Activated T-helper 1 cell treated with anti-CD3 and anti-CD28 coated beads, Interleukin-2, amount 50 U/mL, for 16 hours (primary cell): ENCODE measurements at places on chromosomes 6 and 20.

GRCh38 chr20:62176866-62177265 is 6.0 kb upstream of the MTG2 start:
- no peak for DNase-seq

- no peak for DNase-seq
Observed at GRCh38 chr6:129112591-129112990, 229.7 kb downstream of the LAMA2 start.

- no peak for DNase-seq
Observed at GRCh38 chr20:2967841-2968240, 75.6 kb upstream of the GNRH2 start.

DNA sequence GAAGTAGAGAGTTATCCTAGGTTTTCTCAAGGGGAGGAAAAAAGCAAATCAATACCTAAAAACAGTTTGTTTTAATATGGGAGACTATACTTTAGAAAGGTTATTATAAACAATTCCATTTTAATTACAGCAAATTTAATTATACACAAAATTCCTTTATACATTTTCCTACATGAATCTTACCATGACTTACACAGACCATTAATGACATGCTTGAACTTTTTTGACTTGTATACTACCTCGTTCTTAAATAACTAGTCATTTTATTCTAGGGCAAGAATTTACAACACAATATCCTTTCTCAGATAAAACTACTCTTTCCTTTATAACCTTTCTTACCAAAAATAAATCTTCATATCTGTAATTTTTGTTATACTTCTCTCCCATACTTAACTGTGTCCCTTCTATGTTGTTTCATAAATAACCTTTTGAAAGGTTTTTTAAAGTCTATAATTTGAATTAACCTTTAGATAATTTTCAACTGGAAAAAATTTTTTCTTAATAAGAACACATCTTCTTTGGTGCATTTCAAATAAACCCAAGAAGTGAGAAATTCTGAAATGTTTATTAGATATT is 729.4 kb downstream of the TENT5A start:
- no peak for DNase-seq

DNA sequence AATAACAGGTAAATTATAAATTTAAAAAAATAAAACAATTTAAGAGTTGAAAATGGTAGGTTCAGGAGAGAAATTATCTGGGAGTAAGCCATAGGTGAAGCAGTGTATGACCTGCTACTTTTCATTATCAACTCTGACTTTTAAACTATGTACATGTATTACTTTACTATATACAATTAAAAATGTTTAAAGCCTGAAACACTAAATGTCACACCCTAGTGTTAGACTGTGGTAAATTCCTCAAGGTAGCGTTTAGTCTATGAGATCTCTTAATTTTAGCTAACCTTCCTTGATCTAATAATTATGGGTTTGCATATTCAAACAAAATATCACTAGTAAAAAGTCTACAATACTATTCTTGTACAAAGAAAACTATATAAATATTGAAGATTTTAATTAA is 22.3 kb upstream of the TBC1D32 start:
- DNase-seq, result no peak

- DNase-seq, result no peak
Observed at GRCh38 chr6:133242637-133243585, 1.8 kb downstream of the EYA4 start.

DNA sequence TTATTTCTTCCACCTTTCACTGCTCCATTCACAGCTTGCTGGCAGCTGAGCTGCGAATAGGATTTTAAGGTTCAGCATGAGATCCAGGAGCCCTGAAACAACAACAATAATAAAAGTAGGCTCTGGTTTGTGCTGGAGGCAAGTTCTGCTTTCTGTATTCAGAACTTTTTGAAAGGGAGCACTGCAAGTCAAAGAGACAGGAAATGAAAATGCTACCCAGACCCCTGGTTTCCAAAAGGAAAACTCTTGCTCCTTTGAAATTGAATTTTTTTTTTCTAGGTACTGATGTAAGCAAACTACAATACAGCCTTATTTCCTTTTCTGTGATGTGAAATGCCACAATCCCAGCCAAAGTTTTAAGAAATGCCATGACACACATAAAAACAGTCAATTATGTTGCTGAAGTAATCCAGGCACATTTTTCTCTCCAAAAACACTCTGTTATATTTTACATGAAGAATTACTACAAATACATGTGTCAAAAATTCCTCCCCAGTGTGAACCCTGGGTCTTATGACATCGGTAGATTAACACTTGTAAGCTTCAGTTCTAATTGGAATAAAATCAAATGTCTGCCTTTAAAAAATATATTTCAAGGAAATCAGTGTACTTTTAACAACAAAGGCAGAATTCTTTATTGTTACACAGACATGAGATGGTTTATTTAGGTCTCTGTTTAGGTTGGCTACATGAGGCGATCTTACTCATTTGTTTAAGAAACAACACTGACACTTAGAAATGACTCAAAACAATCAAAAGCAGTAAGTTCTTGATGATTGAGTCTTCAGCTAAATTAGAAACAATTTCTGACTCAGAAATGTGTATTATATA is 656.7 kb downstream of the EPHA7 start:
- DNase-seq, result no peak

DNA sequence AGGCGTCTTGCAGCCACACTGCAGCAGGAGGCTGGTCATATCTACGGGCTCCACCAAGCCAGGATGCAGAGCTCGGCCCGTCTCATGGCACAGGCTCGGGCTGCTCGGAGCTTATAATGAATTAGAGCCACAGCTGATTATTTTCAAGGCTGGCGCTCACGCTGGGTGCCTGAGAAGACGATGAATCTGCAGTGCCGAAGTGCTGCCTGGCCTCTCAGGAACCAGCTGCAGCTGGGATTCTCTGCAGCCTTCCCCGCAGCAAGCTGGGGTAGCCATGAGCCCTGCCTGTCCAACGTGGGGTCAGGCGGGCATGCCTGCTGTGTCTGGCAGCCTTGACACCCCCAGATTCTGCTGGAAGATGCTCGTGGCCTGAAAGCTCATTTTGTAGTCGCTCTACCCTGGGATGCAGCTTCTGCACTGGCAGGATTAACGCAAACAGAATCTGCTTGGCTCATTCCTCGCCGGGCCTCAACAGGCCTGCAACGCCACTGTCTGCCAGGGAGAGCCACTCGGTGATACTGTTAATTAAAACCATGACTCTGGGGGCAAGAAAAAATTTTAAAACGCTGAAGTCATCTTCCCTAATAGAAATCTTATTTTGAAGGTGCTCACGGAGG is 104.3 kb downstream of the CDH26 start:
- DNase-seq, result no peak

- DNase-seq, result no peak
Observed at GRCh38 chr20:32636283-32636682, 37.5 kb downstream of the C20orf203 start.

DNA sequence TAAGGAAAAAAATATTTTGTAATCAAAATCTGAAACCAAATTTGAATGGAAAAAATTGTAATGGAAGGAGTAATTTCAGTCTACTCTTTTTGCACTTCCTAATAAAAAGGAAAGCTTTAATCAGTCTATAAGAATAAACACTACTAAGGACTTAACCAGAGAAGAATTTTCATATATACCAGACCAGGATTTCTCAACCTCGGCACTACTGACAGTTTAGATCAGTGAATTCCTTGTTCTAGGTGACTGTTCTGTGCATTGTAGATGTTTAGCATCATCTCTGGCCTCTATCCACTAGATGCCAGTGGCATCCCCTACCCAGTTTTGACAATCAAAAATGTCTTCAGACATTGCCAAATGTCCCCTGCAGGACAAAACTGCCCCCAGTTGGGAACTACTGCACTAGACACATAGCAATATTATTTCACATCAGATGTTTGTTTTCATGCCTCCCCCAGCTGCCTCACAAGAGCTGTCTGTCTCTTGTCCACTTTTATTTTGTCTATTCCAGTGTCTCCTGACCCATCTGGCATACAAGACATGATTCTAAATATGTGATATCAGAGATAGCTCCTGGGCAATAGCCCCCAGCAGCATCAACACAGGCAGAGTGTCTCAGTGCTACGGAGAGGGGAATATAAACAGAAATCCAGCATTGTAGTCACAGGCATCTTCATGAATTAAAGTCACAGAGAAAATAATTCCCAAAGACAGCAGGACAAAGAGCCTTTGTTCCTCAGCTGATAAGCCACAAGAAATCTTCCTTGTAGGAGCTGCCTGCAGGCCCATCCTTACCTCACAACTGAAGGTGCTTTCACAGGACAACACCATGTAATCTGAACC is 27.0 kb downstream of the DNAAF9 start:
- DNase-seq, result no peak

GRCh38 chr20:40449974-40450616 is 238.9 kb downstream of the MAFB start:
- DNase-seq, result no peak

DNA sequence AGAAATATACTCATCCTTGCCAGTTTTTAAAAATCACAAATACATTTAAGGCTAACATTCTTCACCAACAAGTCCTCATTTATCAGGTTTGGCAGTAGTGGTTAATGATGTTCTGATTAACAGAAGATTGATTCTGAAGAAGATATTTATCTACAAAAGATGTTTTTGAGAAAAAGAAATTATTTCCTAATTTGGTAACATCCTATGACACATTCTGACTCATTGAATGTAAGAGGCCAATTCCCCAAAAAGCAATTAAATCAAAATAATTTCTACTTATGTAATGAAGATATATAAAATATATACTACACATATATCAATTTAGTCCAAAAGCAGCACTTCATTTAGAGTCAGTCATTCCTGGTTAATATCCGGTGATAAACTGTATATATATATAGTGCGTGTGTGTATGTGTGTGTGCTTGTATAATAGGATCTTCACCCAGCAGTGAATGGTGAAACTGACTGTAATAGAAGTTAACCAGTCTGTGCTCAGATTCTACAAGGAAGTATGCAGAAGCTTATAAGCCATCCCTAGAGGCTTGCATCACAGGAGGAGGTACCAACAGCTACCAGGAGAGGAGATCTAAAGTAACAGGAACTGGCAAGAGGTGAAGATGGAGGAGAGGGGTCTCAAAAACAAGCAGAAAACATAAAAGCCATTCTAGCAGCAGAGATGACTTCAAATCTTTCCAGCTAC is 82.9 kb upstream of the MARCKS start:
- no peak for DNase-seq

DNA sequence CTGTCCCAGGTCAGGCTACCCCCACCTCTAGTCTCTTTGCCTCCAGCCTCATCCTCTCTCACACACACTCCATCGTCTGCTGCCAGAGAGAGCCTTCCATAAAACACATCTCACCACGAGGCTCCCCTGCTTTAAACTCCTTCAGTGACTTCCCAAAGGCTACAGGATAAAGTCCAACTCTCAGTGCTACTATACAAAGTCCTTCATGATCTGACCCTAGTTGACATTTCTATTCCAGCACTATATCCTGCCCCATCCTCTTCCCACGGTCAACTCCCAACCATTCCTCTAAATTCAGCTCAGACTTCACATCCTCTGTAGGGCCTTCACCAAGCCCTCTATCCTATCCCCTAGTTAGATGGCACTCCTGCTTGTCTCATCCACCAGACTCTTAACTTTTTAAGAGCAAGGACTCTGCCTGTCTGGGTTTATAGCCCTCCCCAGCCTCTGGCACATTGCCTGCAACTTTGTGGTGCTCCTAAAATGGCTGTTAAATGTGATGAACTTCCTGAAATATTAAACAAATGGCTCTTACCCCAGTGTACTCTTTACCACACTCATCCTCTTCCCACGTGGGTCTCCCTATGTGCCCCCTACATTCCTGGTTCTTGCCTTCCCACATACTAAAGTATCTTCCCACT is 36.1 kb downstream of the KIF16B start:
- DNase-seq, result no peak

DNA sequence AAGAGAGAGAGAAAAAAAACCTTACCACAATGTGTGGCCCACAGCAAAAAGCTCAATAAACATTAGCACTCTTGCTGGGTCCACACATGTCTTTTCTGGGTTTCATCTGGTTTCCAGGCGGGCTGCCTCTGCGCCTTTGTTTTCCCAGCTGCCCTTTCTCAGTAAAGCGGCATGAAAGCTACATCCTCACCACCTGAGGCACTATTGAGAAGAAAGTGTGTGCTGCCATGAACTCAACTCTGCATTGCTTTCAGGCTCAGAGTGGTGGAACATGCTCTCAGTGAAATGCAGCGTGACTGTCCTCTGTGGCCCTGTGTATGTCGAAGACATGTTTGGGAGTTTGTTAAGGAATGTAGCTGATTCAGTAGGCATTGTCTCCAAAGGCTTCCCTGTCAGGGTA is 102.3 kb downstream of the LYRM2 start:
- no peak for DNase-seq

GRCh38 chr20:48824830-48825565 is 2.8 kb downstream of the PREX1 start:
- DNase-seq, result no peak

GRCh38 chr20:21090721-21091120 is 15.4 kb downstream of the LINC00237 start:
- no peak for DNase-seq

DNA sequence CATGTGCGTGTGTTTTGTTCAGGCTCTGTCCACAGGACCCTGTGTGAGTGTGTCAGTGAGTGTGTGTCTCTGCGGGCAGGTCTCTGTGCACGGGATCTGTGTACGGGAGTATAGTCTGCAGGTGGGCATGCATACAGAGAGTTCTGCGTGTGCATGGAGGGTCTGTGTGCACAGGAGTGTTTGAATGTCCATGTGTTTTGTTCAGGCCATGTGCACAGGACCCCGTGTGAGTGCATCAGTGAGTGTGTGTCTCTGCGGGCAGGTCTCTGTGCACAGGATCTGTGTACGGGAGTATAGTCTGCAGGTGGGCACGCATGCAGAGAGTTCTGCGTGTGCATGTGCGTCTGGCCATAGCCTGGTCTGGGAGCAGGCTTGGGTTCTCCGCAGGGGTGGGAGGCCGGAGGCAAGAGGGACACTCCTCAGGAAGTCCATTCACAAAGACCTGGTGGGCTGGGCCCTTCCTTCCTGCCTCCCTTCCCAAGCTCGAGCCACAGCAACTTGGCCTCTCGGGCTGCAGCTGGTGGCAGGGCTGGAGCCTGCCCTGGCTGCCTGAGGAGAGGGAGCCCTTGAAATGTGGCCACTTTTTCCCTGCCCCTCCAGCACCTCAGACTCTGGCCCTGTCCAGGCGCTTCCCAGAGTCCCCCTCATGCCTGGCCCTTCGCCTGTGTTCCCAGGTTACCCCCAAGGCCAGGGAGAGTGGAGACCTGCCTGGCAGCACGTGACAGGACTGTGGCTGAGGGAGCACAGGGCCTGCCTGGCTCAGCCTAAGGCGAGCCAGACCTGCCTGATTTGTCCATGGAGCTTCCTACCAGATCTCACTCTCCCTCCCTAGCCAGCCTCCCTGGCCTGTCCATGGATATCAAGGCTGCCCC is 6.8 kb downstream of the HSPA12B start:
- DNase-seq, result no peak

DNA sequence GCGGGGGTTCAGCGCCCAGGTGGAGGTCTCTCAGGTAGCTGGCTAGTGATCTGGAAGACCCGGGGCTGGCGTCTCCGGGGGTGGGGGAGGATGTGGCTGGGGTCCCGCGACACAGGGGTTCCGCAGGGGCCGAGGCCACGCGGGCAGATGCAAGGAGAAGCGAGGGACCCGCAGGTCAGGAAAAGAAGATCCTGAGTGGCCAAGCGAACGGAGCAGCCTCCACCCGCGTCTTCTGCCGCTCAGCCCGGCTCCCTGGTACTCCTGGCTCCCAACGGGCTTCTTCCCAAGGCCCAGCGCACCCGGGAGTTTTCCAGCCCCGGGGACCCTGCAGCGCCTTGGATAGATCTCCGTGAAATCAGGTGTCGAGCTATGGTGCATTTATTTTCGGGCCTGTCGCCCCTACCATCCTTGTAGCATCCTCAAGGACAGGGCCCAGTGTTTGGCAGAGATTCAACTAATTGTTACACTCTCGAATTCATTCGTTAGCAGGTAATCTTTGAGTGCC is 682 bp upstream of the CHD6 start:
- DNase-seq, result no peak
